Thoracic aorta (tissue), 2 donors: ENCODE measurements at places on chromosomes 2 and 18.

DNA sequence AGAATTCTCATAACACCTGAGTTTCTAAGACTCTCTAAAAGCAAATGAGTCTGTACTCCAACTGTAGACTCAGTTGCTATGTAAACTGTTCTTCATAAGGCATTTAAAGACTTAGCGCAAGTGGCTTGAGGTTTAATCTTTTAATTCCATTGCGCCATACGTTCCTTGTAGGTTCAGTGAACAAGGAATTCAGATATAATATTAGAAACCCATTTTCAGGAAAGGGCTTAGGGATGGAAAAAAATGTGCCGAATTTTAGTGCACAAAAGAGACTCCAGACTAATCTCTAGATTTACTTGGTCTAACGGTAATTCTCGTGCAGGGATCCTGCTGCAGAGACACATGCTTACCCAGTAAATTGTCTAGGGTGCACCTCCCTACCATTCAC, 268.9 kb upstream of the TANK start:
- DNase-seq: no peak

DNA sequence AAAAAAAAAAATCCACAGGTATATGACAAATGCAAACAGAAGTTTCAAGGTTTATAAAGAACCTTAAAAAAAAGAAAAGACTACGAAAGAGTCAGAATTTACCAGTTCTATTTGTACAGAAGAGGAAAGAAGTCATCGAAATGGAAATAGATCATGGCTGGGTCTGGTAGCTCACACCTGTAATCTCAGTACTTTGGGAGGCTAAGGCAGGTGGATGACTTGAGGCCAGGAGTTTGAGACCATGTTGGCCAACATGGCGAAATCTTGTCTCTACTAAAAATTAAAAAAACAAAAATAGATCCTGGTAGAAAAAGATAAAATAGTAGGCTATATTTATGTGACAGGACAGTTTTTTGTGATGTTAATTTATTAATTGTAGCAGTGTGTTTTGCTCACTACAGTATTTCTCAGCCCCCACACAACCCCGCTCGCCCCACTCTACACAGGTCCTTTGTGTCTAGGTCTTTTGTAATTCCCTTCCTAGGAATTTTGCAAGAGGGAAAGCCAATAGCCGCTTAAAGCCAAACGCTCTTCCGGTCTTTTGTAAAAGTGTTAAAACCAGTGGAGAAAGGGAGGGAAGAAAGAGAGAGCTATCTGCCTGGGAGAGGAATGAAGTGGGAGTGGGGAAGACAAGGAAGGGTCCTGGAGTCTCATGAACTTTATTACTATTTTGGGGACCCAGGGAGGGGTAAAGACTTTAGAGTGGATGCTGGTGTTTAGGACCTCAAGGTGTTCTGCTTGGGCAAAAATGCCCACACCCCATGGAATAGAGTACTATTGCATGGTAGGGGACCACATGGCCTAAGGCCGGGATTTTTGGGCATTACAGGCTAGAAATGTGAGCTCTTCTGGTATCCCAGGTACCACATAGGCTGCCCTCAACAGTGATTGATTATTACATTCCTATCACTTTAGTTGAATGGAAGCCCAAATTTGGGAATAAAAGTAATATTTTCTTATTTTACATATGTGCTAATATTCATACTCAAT, 59.4 kb upstream of the XPO1 start:
- no peak for DNase-seq

GRCh38 chr18:63346480-63347183, 20.4 kb downstream of the KDSR start:
- DNase-seq: no peak

- no peak for DNase-seq
Measured at GRCh38 chr18:32040936-32041335, 22.3 kb downstream of the RNF125 start.

- DNase-seq: no peak
Measured at GRCh38 chr2:25227576-25227975, 59.2 kb upstream of the POMC start.

DNA sequence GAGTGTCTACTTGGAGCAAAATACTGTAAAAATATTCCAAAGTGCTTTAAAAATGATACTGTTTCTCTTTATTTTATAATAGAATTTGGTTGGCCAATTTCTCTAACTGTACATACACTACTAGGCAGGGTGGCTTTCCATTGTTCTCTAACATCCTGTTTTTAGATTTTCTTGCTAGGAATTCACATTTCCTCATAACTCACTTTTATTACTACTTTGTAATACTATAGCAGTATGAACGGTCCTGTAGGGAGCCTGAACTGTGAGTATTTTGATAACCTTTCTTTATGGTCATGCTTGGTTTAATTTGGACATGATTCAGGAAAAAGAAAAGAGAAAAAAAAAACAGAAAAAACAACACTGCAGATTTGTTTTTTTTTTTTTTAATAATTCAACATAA, 37.8 kb downstream of the GCG start:
- no peak for DNase-seq

DNA sequence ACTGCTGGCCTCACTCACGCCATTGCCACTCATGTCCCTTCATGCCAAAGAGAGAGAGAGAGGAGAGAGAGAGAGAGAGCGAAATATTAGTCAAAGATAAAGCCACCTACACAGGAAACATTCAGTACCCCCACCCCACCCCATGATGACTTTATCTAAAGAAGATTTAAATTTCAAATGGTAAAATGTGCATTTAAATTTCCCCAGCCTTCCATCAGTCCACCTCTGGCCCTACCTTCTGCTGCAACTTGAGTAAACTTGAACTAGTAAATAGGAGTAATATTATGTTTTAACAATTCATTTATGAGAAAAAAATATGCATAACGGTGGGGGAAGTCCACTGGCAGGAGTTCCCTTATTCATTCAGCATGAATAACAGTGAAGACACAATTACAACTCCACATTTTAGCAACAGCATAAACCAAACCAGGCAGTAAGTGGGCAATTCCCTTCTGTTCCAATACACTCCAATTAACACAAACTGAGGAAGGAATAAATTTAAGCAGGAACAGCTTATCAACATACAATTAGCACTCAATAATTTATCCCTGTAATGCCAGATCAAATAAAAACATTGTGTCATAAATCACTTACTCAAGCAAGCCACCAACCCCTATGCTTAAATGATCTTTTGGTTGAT, 264.2 kb downstream of the LNPK start:
- no peak for DNase-seq
